ENCODE measurements at places on chromosomes 16 and 17. TPM values are rescaled to one million over a fixed set of nuclear protein-coding genes. Genes with fewer than 3 reads are reported as not detected.
A peak's percentile ranks its signal among the peaks of the same experiment; 100 is the strongest.

- peak; percentile 41 for DNase-seq
Measured at GRCh38 chr16:69286941-69287713, 24.0 kb upstream of the VPS4A start.

DNA sequence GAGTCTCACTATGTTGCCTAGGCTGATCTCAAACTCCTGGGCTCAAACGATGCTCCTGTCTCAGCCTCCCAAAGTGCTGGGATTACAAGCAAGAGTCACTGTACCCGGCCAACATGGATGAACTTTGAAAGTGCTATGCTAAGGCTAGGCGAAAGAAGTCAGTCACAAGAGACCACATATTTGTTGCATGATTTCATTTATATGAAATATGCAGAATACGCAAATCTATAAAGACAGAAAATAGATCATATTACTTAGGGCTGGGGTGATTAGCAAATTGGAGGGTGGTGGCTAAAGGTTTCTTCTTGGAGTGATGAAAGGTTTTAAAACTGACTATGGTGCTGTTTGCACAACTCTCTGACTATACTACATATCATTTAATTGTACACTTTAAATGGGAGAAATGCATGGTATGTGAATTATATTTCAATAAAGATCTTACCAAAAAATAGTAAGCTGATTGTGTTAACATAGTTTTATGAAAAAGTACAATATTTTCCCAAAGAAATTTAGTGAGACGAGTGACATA is 1.2 kb upstream of the FLYWCH1 start:
- no peak for DNase-seq

DNA sequence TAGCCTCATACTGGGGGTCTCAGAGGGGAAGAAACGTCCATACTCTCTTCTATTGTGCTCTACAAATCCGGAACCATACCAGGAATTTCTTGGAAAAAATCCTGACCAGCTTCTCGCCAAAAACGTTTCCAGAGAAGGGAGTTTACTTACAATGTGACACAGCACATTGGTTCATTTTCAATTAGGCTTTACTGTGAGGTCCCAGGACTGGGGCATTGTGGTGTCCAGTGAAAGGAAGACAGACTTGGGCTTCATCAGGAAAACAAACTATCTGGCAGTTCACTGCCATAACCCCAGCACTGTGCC is 14.7 kb downstream of the MPP2 start:
- DNase-seq: no peak

- DNase-seq: no peak
Measured at GRCh38 chr16:84460406-84461028, 43.9 kb downstream of the MEAK7 start.

- DNase-seq: no peak
Measured at GRCh38 chr16:58085584-58086251, 43.5 kb downstream of the CFAP20 start.

DNA sequence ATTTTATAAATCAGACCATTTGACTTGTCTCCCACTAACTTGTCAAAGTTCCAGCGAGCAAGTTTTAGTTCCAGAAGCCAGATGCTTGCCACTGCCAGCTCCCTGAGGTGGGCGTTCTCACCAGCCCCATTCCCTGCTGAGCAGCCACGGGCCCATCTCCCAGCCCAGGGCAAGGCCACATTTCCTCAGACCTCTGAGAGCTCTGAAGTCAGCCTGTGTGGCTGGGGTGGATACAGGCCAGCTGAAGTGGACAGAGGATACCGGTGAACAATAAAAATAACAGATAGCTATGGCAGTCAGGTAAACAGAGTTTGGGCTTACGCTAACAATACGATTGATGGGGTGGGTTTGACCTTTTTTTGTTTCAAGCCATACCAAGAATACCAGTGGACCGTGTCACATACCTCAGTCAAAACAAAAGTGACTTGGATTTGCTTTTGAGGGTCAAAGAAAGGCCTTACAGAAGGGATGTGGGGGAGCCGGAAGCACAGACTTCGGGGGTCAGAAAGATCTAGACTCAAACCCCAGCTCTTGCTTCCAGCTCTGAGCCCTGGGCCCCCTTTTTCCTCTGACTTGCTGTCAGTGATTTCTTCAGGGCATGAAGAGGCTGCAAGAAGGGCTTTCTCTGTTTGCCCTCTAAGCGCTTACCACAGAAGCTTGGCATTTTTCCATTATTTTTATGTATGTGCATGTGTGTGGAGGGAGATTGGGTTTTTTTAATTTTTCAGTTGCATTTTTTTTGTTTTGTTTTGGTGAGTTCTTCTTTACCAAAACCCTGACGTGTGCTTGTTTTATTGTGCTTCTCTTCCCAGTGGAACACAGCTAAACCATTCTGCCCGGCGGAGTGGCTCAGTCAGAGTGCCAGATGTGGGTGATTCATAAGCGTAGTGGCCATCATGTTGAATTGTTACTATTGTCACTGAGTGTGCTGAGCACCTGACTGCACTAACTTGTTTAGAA is 109.9 kb downstream of the GNAO1 start:
- DNase-seq: no peak

DNA sequence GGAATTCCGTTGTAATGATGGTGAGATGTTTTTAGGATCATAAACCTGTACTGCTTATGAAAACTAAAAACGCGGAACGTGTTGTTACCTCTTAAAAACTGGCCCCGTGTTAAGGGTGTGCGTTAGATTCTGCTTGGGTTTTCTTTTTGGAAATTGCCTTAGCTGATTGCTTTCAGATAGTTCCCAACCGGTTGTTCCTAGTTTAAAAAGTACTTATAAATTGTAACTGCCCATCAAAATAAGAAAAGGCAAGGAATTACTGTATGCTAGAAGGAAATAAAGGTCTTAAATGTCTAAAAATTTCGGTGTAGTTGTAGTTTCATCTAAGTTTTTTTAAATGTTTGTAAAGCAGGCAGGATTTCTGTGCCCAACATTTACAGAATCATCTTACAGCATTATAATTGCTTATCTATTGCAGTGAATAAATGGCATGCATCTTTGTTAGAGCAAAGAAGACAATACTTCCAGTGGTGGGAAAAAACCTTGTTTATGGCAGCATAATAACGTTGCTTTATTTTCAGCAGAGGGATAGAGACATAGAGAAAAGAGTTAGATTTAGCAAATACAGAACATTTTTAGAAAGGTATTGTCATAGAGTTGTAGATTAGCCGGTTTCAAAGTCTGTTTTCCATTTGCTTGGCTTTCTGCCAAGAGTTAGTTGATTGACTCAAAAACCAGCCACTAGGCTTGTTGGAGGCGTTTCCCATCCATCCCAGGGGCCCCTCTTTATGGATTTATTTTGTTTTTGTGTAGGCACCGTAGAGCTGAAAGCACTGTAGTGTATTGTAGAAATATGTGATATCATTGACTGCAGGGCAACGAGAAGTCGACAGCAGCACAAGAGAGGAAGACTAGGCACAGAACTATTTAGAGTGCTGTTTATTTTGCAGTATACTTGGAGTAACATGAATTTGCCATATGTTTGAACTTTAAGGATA is 1.7 kb downstream of the PPM1D start:
- DNase-seq: peak; percentile 68

GRCh38 chr17:38342886-38343607 is 709 bp downstream of the GPR179 start:
- DNase-seq: no peak

DNA sequence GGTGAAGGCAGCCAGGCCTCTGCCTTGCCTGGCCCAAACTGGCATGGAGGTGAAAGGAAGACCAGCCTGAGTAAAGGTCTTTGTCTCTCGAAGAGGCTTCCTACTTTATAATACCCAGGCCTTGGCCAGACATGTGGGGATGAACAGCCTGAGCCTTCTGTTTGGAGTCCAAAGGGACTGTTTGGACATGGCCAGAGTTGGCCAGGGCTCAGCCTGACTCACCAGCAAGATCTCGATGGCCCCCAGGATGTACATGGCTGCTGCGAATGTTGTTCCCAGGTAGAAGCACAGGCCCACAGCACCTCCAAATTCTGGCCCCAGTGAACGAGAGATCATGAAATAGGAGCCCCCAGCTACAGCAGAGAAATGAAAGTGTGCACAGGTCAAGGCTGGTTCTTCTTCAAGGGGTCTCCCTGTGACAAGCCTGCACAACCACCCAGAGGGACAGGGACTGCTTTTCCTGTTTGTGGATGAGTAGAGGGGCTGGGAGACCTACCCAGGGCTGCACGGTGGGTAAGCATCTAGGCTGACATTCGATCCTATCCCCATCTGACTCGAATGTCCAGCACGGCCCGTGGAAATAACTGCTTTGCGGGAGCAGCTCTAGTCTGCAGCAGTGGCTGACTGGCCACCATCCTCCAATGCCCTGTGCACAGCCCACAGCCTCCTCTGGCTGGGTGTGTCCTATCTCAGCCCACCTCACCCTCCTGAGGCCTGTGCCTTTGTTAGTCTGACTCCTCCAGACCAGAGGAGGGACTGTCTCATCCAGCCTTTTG is 10.7 kb upstream of the LCAT start:
- DNase-seq: no peak

DNA sequence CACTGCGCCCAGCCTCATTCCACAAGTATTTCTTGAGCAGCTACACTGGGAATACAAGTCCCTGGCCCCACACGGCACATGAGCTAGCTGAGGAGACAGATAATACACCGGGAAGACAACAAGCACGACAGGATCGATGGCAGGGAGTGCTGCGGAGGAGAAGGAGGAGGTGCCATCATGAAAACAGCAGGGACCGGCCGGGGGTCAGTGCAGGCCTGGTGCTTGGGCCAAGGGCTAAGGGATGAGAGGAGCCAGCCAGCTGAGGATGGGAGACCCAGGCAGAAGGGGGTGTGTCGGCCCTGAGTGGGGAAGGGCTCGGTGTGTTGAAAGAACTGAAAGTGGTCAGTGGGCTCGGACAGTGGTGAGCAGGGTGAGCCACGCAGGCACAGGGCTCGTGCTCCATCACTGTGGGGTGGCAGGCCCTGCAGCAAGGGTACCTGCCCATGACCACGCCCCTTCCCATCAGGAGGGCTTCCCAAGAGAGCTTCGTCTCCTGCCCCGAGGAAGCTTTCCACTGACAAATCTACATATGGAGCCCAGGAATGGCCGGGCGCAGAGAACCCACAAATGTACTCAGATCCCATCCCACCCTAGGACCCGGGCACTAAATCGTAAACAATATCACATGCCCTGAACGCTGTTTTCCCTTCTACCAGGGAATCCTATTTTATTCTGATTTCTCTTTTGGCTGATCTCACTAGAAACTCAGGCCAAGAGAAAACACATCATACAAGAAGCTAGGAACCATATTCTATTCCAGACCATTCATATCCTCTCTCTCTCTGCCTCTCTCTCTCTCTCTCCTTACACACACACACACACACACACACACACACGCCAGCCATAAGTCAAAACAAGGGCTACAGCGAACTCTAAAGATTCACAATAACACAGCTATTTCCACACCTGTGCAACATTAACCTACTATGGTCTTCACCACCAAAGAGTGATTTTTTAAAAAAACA is 50.7 kb upstream of the TNRC6C start:
- DNase-seq: no peak

DNA sequence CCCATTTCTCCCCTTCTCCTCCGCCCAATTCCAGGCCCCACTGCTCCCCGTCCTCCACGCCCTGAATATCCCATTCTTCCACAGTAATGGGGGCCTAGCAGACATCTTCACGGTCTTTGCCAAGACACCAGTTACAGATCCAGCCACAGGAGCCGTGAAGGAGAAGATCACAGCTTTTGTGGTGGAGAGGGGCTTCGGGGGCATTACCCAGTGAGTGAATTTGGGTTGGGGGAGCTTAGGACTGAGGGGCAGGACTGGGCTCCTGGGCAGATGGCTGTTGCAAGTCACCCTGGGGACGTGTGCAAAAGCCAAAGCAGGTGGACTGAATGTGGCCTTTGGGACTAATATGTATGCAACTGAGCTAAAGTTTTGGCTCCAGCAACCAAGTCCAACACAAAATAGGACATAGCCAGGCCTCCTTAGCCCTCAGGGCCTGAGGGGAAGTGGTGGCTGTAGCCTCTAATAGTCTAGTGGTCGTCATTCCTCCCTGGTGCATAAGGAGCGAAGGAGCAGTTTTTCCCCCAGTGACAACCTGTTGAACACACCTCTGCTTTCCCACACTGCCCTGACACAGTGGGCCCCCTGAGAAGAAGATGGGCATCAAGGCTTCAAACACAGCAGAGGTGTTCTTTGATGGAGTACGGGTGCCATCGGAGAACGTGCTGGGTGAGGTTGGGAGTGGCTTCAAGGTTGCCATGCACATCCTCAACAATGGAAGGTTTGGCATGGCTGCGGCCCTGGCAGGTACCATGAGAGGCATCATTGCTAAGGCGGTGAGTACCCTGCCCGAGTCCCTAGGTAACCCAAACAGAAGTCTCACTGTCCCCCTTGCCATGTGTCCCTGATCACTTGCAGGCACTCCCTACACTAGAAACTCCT is 2.6 kb downstream of the ACADVL start:
- DNase-seq: no peak

- DNase-seq: peak; percentile 63
Measured at GRCh38 chr17:76585649-76586593, at the start of gene ST6GALNAC2. Gene ST6GALNAC2 (minus strand): TSS chr17:76585860. CDS start chr17:76585808, 52 bp downstream.

SLC35G6 gene
- not detected for total RNA-seq

TEKT5 gene
- not detected for total RNA-seq

CNTNAP1 gene
- 6.7 TPM for total RNA-seq

CTRB2 gene
- not detected for total RNA-seq

Measured in NCI-H460 (cell line).